ENCODE measurements at places on chromosomes 11 and 22.

DNA sequence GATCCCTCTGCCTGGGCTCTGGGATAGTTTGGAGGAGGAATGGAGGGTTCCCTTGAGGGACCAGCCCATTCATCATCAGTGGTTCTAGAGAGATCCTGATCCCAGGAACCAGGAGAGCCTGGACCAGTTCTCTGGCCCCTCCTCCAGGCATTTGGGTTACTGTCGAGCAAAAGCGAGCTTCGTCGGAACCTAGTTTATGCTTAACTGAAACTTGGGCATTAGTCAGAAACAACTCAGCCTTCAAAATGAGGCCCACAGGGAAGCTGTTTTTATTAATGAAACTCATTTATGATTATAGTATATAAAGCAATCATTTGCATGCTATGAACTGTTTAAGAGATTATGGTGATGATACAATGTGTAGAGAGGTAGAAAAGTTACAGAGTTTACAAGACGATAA is 61.4 kb downstream of the LIF start:
- DNase-seq: no peak

- DNase-seq: no peak
Measured at GRCh38 chr22:49415151-49415951, 412.3 kb downstream of the BRD1 start.

- DNase-seq: no peak
Measured at GRCh38 chr11:114016986-114017385, 42.1 kb downstream of the HTR3A start.

DNA sequence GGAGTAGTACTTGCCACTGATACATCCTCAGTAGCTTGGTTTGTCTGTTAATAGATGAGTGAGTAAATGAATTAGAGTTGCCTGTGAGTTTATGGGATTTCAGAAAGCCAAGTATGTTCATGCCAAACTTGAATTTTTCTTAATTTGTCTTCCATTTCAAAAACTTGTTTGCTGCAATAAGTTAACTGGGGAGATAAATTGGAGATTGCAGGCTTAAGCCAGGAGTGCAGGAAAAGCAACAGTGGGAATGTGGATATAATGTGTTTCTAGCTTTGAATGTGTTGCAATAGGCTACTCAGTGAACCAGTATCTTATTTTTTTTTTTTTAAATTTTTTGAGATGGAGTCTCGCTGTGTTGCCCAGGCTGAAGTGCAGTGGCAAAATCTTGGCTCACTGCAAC is 8.2 kb downstream of the OSBP2 start:
- DNase-seq: no peak

- no peak for DNase-seq
Measured at GRCh38 chr11:27025312-27025955, 15.2 kb upstream of the BBOX1 start.

GRCh38 chr11:69866648-69867047 is 47.4 kb upstream of the FGF3 start:
- no peak for DNase-seq

DNA sequence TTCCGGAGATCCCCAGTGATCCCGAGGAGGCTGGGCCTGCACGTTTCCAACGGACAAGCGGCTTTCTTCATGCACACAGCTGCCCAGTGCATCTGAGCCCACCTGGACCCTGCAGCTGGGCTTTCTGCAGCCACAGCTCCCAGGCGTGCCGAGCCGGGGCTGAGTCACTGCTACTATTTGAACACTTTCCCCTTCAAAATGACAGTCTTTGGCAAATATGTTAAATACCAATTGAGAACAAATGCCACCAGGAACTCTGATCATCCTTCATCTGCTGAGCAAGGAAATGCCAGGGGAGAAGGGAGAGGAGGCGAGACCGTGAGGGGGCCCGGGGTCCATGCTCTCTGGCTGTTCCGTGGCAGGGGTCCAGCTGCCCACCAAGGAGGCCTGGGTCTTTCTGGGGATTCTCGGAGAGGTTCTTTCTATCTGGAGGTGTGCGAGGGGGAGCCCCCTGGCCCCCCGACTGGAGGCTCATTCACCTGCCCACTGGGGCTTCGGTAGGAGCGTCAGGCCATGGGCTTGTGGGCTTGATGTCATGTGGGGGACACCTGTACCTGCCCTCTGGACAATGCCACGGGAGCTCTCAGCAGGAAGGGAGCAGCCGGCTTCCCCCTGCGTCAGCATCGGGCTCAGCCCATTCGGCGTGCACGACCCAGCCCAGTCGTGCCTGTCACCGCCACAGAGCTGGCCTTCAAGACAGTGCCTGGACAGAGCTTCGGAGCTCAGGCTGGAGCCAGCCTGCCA is 159.6 kb downstream of the CTTN start:
- DNase-seq: no peak

DNA sequence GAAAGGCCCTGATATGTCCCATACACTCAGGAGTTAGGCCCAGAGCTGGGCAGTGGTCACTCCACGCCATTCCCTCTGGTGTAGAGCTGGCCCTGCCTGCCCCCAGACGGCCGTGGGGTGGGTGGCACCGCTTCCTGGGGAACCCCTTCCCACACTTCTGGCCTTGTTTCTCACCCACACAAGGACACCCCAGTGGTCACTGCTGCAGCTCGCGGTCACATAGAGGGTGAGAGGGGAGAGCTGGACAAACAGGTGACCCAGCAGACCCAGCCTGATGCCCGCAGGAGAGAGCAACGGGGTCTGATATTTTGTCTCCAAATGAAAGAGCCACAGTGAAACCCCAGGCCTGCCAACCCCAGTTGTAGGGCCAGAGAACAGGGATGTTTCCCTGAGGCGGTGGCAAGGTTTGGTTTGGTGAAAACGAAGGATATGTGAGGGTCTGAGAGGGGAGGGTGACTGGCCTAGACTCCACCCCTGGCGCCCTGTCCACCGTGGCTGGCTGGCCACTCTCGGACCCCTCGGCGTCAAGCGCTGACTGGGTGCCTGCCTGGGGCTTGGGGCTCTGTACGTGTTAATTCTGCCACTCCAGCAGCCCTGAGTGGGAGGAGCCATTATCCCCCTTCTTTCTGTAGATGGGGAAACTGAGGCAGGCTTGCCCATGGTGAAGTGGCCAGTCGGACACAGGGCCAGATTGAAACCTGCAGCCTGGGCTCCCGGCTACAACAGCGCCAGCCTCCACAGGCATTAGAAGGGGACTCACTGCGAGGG is 71.0 kb upstream of the PPARA start:
- DNase-seq: no peak

DNA sequence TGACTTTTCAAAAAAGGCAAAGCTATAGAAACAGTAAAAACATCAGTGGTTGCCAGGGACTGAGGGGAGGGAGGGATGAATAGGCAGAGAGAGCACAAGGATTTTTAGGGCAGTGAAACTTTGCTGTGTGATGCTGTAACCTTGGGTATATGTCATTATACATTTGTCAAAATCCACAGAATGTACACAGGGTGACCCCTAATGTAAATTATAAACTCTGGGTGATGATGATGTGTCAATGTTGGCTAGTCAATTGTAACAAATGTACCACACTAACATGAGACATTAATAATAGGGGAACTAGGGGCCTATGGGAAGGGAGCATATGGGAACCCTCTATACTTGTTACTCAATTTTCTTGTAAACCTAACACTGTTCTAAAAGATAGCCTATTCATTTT is 24.8 kb downstream of the RIBC2 start:
- DNase-seq: no peak

GRCh38 chr11:47409440-47410369 is 1.3 kb downstream of the SLC39A13 start:
- DNase-seq: no peak

- DNase-seq: no peak
Measured at GRCh38 chr11:19905280-19905853, 192.7 kb downstream of the NAV2 start.

GRCh38 chr11:67691149-67691548 is 16.7 kb upstream of the ALDH3B2 start:
- DNase-seq: no peak

GRCh38 chr11:63817758-63818498 is 4.7 kb downstream of the SPINDOC start:
- DNase-seq: no peak

GRCh38 chr11:116643521-116643920 is 129.3 kb downstream of the BUD13 start:
- no peak for DNase-seq

- no peak for DNase-seq
Measured at GRCh38 chr22:28981818-28982499, 79.7 kb downstream of the C22orf31 start.

GRCh38 chr11:65962141-65962564 is 619 bp downstream of the SART1 start:
- DNase-seq: no peak

GRCh38 chr11:23023319-23023718 is 163.0 kb upstream of the CCDC179 start:
- DNase-seq: no peak

DNA sequence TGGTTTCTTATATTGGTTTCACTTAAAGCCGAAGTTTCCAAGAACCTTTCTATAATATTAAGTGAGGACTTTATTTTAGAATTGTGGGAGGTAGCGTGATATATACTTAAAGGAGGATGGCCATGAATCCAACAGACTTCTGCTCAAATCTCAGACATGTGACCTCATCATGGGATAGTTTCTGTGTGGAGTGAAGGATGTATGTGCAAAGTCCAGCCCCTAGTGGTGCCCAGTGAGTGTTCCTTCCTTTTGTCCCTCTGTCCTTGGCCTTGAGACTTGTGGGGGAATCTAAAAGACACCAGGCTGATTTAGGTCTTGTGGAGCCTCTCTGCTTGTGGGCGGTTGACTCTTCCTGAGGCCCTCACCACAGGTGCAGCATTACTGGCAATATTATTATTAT is 43.7 kb downstream of the BARX2 start:
- DNase-seq: no peak

- DNase-seq: no peak
Measured at GRCh38 chr11:910044-910588, 494 bp downstream of the CHID1 start.

DNA sequence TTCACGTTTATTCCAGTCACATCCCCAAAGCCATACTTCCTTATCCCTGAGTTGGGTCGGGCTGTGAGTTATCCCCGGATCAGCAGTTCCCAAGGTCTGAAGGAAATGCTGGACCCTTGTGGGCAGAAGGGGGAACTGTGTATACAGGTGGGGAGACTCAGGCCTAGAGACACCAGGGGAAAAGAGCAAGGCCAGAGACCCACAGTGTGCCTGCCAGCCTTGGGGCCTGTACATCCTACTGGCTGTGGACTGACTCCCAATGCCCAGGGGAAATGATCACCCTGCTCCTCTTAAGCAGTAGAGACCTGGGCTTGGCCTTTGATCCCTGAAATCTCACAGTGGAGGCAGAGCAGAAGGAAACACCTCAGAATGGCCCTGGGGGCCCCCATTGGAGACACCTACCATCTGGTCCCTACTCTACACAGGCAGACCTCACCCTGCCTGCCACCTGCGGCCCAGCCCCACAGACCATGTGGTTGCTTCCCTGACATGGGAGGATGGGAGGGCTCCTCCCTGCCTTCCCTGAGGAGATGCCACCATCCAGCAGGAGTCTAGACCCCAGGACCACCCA is 1.3 kb downstream of the SELENOM start:
- no peak for DNase-seq

- no peak for DNase-seq
Measured at GRCh38 chr11:68212421-68213134, 518 bp downstream of the KMT5B start.

- DNase-seq: no peak
Measured at GRCh38 chr11:62573006-62573591, 592 bp downstream of the EEF1G start.

GRCh38 chr11:74534216-74534945 is 40.9 kb upstream of the LIPT2 start:
- DNase-seq: no peak

GRCh38 chr22:24305260-24305692 is 34.6 kb downstream of the SPECC1L start:
- DNase-seq: no peak

DNA sequence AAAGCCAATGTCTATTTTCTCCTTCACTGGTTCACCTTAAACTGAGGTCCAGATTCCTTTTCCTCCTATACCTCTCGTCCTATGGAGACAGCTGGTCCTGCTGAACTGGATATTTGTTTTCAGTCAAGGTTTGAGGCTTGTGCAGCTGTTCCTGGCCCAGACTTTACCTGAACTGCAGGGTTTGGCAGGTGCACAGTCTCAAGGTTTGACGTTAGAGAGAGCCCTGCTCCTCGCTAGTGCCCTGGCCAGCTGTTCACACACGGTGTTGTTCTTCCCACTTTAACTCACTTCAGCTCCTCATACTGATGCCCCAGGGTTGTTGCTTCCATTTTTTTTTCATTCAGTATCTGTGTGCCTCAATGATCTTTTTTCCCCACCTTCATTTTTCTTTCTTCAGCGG is 74.0 kb upstream of the TTC12 start:
- DNase-seq: no peak

- no peak for DNase-seq
Measured at GRCh38 chr11:17169876-17170275, 37.9 kb downstream of the PIK3C2A start.

DNA sequence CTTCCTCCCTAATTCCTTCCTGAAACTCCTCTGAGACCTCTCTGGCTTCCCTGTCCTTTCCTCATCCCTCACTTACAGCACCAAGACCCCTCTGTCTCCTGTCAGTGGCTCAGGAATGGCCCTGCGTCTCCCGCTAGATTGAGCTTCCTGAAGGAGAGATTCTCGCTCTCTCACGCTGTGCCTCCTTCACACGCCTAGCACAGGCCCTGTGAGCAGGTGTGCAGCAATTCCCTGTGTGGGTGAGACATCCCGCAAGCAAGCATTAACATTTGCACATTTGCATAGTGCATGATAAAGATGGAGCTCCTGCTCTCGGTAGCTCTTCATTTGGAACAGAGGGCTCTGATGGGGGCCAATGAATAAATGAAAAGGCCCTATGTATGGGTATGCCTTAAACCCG is 159.8 kb downstream of the ADAMTS15 start:
- no peak for DNase-seq

GRCh38 chr22:20249797-20250354 is 18.2 kb downstream of the RTN4R start:
- DNase-seq: no peak

DNA sequence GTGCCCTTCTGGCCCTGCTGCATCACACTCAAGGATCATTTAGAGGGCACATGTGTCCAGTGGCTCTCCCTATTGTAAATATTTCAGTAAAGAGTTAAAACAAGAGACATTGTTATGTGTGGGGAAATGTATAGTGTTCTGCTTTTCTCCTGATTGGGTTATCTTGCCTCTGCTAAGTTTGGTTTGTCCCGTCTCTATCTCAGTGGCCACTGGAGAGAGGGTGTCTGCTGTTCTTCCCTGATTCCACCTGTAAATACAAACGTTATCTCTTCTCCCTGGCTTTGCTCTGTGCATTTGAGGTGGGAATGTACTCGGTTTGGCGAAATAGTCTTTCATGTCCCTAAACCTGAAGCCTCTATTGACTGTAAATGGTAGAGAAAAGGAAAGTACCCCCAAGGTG is 6.3 kb downstream of the MIEF1 start:
- no peak for DNase-seq

DNA sequence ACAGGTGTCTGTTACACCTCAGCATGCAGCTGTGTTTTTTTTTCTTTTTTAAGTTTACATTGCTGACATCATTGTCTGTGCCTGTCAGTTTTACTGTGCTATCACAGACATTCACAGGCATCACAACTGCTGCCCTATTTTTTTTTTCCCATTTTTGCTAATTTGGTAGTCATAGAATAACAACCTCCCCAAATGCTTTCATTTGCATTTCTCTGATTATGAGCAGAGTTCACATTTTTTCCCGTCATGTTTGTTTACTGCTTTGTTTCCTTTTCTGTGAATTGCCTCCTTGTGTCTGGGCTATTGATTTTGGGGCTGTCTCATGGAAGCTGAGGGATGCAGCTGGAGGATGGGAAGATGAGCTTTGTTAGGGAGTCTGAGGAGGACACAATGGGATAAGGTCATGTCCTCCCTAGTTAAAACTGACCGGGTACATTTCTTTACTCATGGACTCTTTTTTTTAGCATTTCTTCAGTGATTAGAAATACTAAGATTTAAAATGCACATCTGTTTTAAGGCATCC is 155.1 kb downstream of the LDLRAD3 start:
- DNase-seq: no peak

Data from glomerular endothelial cell (primary cell).